ENCODE measurements at places on chromosomes 2 and 18.

- DNase-seq: no peak
Measured at GRCh38 chr2:98463988-98464771, 19.5 kb downstream of the INPP4A start.

- DNase-seq: no peak
Measured at GRCh38 chr2:176834226-176834625, 378.4 kb upstream of the HNRNPA3 start.

GRCh38 chr2:6694555-6694954, 171.2 kb downstream of the CMPK2 start:
- DNase-seq: no peak

- peak; percentile 58 for DNase-seq
Measured at GRCh38 chr2:189178726-189179569, 613 bp downstream of the COL5A2 start.

- DNase-seq: no peak
Measured at GRCh38 chr18:25517881-25518715, 166.1 kb upstream of the ZNF521 start.

DNA sequence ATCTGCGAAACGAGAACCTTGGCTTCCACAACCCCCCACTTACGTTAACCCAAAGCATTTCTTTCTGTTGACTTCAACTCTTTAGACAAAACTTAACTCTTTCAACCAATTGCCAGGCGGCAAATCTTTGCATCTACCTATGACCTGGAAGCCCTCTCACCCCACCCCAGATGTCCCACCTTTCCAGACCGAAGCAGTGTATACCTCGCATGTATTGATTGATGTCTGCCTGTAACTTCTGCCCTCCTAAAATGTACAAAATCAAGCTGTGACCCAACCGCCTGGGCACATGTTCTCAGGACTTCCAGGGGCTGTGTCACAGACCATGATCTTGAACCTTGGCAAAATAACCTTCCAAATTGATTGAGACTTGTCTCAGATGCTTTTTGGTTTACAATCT, 12.3 kb downstream of the AQP12B start:
- no peak for DNase-seq

DNA sequence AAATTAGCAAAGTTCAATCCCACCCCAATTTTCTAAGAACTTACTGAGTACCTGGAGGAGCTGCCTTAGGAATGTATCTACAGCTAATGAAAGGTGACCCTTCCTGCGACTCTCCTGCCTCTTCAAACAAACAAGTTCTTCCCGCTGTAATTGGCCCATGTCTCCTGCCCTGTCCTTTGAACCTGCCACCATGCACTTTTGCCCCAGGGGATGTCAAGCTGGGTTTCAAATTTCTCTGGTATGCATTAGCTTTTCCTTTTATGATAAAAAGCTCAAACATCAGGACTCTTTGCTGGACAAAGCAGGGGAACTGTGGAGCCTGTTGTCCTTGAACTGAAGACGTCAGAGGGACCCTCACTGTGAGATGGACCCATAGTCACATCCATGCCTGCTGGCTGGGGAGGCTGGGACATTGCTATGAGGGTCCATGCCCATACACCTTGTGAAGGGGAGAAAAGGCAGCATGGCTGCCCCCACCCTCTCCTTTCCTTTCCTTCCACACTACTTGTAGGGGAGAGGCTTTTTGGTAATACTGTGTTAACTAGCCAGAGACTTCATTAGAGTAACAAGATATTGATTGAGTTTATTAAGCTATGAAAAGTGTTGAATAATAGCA, 210.7 kb upstream of the COPS8 start:
- DNase-seq: peak; percentile 87
